Activated CD4-positive, alpha-beta T cell treated with anti-CD3 and anti-CD28 coated beads, Interleukin-2, Interleukin-6, amounts not matched to agents 100 ng/mL and 50 ng/mL, durations not matched to agents 16 hours and 8 hours (primary cell): ENCODE measurements at places on chromosomes 7 and 10.

- no peak for DNase-seq
Observed at GRCh38 chr10:91768123-91768522, 30.1 kb upstream of the TNKS2 start.

DNA sequence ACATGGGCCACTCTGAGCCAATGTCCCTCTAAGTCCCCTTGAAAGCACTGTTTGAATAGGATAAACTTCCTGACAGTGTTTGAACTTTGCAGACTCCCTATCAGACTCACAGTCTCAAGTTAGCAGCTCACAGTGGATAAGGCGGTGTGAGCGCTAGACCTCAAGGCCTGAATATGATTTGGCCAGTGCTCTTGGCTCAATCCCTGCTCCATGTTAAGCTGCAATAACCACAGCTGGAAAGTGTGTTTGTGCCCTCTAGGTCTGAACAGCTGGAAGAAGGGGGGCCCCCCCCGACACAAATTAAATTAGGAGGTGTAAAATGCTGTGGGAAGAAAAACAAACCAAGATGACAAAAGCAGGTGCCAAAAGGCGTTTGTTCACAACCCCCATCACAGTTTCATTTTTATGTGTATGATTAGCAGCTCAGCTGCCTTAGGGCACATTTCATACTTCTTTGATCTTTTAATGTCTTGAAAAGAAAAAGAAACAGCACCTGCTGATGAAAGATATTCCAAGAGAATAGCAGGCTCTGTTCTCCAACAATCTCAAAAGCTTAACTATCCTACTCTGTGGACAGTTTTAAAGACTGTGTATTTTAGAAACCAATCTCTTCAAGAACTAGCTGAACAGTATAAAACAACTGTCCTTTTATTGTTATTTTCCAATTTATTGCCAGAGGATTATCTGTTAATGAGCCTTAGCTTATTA is 167.6 kb downstream of the SNX13 start:
- DNase-seq = peak; percentile 36

GRCh38 chr7:134153493-134154136 is 26.5 kb downstream of the LRGUK start:
- DNase-seq = no peak

GRCh38 chr7:115387137-115387536 is 465.2 kb downstream of the MDFIC start:
- DNase-seq = no peak

DNA sequence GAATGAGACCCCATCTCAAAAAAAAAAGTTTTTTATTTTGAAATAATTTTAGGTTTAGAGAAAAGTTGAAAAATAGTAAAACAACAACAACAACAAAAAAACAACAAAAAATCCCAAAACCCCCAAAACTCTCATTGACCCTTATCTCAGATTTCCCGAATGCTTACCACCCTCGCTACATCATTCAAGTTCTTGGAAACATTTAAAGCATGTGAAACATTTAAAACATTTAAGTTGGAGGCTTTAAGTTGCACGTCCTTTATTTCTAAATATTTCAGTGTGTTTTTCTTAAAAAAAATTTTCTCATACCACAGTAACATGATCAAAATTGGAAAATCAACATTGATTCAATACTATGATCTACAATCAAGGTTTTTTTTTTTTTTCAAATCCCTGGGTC is 382 bp upstream of the ARMS2 start:
- no peak for DNase-seq

DNA sequence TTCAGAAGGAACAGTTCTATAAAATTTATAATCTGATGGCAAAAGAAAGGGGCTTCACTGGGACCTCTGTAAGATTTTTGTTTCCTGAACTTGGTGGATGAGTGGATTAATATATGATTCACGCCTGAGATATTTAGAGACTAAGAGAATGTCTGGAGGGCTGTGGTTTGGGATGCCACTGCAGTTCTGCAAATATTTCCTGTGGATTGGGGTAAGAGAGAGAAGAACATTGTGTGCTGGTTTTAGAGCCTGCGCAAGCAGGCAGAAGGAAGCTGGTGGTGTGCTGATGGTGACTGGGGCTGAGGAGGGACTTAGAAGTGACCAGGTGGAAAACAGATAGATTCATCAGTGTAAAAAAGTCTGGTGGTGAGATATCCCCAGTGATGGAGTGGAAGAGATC is 87.0 kb downstream of the SUGCT start:
- DNase-seq = no peak

DNA sequence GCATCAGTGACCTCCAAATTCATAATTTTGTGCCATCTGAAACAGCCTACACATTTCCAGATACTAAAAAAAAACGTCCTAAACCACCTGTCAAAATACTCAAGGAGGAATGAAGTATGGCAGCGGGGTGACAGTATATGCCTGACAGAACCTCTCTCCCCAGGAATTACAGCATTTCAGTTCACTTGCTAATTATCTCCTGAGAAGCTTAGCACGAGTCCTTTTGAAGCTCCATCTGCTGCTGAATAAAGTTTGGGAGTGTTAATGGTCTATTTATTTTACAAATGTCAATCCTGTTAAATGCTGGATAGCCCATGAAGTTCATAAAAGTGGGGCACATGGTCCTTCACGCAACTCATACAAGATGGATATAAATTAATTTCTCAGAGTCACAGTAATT is 29.4 kb upstream of the ANLN start:
- no peak for DNase-seq

DNA sequence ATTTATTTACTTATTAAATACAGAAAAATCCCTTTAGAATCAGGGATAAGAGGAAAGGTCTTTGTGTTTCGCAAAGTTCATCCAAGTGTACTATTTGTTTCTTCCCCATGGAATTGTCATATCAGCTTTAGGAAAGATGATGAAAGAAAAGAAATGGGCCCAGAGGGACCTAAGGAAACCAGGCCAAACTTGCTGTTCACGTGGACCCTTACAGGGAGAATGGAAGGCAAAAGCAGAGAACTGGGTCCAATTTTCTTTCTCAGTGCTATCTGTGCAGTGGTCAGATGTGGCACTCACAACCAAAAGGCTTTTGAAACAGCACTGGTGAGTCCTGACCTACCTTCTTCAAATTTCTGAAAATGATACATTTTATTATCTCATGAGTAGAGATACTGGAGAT is 53.6 kb upstream of the FAM133B start:
- no peak for DNase-seq

- DNase-seq = no peak
Observed at GRCh38 chr10:8235253-8236027, 181.0 kb downstream of the GATA3 start.

- no peak for DNase-seq
Observed at GRCh38 chr7:158175779-158176178, 411.8 kb downstream of the PTPRN2 start.

DNA sequence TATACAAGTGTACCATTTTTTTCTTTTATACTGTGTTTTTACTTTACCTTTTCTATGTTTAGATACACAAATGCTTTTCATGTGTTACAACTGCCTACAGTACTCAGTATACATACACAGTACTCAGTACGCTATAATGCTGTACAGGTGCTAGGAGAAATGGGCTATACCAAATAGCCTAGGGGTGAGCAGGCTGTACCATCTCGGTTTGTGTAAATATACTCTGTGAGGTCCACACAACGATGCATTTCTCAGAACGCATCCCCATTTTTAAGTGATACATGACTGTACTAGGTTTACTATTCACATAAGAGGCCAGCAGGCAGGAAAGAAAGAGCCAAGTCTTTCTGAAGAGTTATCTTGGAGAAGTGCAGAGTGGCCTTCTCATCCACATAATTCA is 426.4 kb upstream of the MTPN start:
- no peak for DNase-seq

GRCh38 chr10:48494611-48495010 is 110.3 kb downstream of the ARHGAP22 start:
- DNase-seq = no peak

- DNase-seq = no peak
Observed at GRCh38 chr7:65250697-65251395, 122.8 kb upstream of the ZNF92 start.

GRCh38 chr10:12156367-12157123 is 27.1 kb downstream of the SEC61A2 start:
- no peak for DNase-seq

DNA sequence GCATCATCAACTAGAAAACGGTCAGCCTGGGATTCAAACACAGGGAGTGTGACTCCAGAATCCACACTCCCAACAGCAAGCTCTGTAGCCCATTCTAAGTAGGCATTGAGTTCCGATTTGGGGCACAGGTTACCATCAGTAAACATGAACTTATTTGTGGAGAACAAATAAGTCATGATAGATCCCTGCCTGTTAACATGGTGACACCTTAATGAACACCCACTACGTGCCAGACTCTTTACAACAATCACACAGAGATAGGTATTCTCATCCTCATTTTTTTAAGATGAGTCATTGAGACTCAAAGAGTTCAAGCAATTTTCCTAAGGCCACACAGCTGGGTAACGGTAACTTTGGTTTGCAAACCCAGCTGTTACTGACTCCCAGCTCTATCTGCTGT is 91.5 kb downstream of the LYZL2 start:
- no peak for DNase-seq

- no peak for DNase-seq
Observed at GRCh38 chr7:40865441-40866233, 730.8 kb downstream of the SUGCT start.

- DNase-seq = no peak
Observed at GRCh38 chr7:137235434-137235833, 108.1 kb downstream of the PTN start.

DNA sequence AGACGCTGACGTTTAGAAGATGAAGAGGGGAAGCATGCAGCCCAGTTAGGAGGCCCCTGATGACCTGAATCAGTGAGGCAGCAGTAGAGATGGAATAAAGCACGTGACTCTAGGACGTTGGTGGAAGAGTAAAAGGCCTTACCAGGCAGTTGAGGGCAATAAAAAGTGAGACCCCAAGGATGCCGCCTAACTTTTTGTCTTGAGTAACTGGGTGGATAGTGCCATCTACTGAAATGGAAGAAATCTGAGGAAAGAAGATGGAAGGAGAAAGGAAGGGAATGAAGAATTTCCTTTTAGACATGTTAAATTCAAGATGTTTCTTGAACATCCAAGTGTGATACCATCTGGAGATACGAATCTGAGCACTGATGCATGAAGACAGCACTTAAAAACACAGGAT is 220.0 kb upstream of the LRRN3 start:
- no peak for DNase-seq

DNA sequence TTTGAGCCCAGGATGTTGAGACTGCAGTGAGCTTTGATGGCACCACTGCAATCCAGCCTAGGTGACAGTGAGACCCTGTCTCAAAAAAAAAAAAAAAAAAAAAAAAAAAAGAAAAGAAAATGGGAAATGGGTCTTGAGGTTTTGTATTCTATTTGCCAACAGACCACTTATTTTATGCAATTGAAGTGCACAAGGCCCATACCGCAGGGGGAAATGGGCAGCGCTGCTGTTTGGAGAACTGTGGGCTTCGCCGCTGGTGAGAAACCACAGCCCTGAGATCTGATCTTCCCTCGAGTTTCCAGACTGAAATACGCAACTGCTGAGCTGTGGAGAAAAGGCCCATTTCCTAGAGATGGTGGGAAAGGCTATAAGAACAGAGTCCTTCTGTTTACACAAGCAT is 512.0 kb downstream of the TCERG1L start:
- DNase-seq = no peak

DNA sequence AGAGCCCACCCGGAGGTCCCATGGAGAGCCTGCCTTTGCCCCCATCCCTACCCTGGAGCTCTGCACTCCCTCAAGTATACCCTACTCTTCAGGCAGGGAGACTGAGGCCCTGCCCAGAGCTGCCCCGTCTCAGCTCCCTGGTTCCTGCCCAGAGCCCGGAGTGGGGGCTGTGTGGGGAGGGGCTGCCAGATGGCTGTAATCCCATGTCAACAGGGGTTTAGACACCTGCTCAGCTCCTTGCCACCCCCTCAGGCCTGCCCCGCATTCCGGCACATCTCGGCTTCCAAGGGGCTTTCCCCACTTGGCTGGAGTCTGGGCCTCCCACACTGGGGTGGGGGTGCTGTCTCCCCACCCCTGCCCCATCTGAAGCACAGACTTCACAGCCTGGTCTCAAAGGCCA is 20.9 kb upstream of the LFNG start:
- DNase-seq = no peak

- DNase-seq = no peak
Observed at GRCh38 chr7:4957847-4958476, 1.0 kb downstream of the MMD2 start.

GRCh38 chr7:151261529-151261928 is 13.0 kb upstream of the SMARCD3 start:
- no peak for DNase-seq

- DNase-seq = no peak
Observed at GRCh38 chr7:130521258-130521951, 29.5 kb downstream of the MEST start.

DNA sequence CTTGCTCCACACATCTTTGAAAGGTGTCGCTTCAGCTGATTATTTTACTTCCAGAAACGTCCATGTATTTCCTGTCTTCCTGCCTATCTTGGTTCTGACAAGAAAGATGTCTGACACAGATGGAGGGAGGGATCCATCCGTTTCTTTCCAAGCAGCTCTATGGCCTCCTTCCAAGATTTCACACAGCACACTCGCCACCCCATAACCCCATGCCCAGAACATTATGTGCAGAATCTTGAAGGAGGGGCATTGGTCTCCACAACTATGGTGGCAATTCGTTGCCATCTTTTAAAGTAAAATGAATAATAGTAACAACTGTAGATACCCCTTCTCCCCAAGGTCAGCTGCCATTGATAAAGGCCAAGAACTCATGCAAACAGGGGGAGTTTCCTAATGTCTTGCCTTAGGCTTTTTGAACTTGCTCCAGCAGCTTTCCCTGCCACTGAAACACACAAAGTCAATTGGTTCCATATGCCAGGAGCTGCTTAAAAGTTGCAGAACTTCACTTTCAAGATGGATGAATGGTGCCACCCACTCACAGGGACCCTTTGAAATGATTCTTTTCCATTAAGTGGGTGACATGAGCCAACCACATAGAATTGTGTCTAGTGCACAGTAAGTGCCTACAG is 60.0 kb downstream of the VSTM4 start:
- no peak for DNase-seq

DNA sequence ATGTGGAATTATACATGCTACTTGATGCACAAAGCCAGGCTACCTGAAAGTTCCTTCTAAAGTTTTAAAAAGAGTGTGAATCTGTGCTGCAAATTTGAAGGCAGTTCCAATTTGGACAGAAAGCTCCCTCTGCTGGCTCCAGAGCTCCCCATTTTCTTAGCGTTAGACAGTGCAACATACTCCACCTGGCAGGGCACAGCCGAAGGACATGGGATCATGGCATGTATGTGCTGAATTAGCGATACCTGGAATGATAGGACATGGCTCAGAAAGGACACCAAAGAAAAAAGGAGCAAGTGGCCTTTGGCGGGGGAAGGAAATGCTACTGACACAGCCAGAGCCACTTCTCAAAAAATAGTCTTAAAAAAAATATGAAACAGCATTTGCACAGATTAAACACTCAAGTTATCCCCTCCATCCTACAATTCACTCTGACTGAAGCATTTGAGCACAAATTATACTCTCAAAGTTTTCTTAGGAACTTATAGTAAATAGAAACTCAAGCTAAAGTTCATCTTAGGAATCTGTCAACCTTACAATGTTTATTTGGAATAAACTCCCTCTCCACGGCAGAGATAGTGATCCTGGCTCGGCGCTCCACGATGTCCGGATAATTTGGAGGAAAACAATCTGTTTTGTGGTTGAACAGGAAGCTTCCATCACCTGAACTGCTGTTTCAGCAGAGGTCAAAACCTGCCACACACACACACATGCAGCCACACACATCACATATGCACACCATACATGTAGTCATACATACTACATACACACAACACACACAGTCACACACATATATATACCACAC is 80.0 kb downstream of the C7orf25 start:
- DNase-seq = no peak
